ENCODE measurements at places on chromosomes 1 and 21.

DNA sequence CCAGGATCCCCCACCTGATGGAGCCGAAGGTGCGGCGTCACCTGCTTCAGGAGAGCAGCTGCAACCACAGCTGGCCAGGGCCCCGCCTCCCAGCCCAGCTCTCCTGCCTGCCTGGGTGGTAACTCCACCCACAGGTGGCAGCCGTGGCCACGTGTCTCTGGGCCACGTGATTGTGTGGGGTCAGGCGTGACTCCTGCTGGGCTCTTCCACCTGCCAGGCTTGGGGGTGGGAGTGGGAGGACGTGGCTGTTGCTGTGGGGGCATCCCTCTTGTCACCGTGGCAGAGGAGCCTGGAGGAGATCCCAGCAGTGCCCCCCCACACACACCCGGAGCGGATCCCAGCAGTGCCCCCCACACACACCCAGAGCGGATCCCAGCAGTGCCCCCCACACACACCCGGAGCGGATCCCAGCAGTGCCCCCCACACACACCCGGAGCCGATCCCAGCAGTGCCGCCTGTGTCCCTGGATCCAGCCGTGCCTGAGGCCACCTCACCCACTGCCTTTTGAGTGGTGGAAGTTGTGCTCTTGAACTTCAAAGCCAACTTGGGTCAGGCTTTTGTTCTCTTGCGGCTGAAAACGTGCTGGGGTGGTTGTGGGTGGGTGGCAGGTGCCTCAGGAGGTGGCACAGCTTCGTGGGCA is 32.2 kb downstream of the POFUT2 start:
- no peak for DNase-seq

- no peak for DNase-seq
Observed at GRCh38 chr1:112695276-112695675, 11.7 kb downstream of the RHOC start.

GRCh38 chr1:101008229-101008834 is 17.3 kb downstream of the DPH5 start:
- no peak for DNase-seq

GRCh38 chr1:33791251-33791650 is 72.6 kb upstream of the HMGB4 start:
- DNase-seq, result no peak

DNA sequence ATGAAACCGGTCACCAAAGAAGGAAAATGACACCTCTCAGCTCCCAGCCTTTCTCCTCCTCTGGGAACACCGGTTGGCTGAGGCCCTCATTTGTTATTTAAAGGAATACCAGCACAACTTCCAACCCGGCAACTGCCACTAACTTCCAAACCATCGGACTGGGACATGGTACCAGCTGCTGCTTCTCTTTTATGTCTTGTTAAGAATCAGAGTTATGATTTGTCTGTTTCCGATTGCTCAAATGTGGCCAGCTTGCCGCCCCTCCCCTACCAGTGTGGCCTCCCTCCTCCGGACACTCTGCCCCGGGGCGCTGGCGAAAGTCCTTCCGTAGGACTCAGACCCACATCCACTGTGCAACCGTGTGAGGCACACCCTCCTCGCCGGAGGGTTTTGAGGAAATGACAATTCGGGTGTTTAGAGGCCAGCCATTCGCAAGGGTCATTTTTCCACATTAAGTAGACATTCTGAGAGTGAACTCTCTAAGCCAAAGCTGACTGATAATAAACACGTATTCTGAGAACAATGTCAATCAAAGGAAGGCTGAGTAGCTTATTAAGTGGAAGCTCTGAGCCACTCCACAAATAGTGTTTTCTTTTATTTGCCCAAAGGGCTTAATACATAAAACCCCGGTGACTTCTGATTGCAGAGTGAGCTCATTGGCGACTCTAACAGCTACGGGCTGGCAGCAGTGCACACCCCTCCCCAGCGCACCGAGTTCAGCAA is 5.5 kb downstream of the RIPK4 start:
- DNase-seq, result no peak

- no peak for DNase-seq
Observed at GRCh38 chr21:45901061-45901690, 80.4 kb upstream of the COL6A1 start.

- DNase-seq, result no peak
Observed at GRCh38 chr1:42740851-42741580, 980 bp upstream of the CLDN19 start.
